HCT116 (cell line): ENCODE measurements at places on chromosomes 6 and 20.

DNA sequence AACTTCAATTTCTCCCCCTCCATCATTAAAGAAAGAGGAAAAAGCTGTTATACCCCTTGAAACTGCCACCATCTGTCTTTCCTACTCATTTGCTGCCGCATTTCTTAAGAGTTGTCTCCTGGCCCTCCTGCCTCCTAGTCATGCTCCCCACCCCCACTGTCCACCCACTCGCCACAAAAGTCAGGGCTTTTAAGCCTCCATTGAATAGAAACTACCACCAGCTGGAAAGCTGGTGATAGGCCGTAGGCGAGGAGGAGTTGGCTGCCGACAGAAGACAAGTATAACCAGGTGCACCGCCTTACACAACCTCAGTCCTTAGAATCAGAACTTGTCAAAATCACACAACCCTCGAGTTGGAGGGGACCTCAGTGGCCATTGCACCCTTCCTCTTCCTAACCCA lies 67.6 kb downstream of the B3GAT2 start:
- no peak for DNase-seq

- DNase-seq, result no peak
Measured at GRCh38 chr6:105875974-105876640, 210.0 kb upstream of the PRDM1 start.

- no peak for DNase-seq
Measured at GRCh38 chr6:13923527-13924145, 1.1 kb upstream of the RNF182 start.

DNA sequence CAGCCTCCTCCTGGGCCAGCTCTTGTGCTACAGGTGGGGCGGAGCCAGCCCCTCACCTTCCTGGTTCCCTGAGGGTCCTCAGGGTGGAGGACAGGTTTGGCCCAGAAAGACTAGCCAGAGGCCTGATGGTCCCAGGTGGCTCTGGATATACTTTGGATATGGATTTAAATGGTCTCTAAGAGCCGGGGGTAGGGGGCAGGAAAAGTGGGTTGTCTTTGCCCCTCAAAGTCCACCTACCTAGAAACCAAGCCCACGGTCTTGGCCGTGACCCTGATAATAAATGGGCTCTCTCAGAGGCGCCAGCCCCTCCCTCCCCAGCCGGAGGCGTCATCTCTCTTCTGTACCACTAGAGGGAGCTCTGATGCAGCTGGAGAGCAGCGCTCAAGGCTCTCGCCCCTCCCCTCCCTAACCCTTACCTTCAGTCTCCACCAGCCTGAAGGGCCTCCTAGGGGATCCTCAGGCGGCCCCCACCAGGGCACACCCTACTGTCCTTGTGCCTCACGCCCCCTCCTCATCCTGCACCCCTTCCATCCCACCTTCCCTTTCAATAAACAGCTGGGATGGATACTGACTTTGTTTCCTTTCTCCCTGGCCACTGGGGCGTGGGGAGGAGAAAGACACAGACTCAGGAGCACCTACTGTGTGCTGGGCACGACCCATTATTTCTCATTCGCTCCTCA lies 7.5 kb downstream of the NRSN2 start:
- peak; percentile 59 for DNase-seq

DNA sequence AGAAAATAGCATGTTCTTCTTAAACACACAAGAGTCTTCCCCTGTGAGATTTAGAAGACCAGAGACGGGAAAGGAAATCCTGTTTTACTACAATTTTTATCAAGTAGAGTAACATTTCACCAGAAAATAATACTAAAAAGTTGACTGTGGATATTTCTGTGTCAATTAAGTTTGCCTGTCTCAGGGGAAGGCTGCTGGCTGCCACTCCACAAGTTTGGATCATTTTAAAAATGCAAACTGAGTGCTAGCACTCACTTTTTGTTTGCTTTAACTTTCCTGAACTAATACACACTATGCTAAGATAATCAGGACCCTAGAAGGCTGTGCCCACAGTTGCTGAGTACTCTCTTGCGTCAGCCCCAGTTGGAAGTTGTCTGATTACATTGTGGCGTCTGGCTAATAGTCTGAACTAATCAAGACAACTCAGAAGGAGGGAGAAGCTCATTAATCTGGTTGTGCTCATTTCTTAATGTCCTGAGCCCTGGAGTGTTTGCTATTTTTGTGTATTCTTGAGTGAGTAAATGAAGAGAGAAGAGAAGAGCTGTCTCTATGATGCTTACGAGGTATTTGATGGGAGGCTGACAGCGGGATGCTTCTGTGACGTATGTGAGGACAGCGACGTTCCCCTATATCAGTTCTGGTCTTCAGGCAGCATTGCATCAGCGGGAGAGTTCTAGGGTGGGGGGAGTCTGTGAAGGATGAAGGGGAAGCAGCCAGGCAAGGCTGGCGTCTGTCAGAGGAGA lies 664.2 kb downstream of the QKI start:
- no peak for DNase-seq

- no peak for DNase-seq
Measured at GRCh38 chr6:136439514-136440190, 110.6 kb downstream of the MAP7 start.

GRCh38 chr20:18223409-18223808 lies 64.9 kb upstream of the ZNF133 start:
- no peak for DNase-seq

DNA sequence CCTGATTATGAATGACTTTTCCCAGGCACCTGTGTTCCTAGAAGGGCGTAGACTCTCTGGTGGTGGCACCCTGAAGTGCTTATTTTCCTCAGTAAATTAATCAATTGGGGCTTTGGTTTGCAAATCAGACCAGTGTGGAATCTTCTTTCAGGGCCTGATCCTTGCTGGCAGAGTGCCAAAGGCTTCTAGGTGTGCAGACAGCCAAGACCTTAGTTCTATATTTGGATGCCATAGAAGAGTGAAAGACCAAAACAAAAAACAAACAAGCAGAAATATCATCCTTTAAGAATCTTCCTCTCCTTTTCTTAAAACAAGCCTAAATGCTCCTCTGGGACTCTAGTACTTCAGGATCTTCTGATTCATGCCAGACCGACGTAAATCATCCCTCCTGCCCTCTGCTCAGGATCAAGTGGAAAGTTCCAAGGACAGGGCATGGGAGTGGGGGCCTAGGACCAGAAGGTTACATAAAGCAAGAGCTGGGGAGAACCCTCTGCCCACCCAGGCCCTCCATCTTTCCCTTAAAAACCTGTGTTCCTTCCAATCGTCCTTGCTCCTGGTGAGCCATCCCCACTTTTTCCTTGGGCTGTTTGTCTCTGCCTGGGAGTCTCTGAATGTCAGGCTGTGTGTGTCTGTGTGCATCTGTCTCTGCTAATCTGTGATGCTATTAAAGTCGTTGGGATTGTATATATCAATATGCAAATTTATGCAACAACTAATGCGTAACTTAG lies 70.5 kb upstream of the MYLIP start:
- DNase-seq, result no peak

- no peak for DNase-seq
Measured at GRCh38 chr20:3430376-3431069, 23.1 kb upstream of the DNAAF9 start.

DNA sequence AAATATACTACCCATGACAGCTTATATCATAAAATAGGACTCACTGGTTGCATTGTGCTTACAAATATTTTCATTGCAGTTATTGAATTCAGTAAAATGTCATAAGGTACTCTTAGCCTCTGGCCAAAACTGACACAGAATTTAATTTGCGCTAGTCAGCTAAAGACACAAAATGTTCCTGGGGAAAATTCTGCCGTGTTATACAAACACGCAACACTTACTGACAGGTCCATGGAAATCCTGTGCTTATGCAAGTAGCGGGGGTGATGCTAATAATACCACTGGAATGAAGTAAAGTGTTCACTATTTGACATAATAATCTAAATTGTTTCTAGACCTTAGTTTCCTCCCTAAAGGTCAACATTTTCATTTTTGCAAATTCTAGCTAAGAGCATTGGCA lies 354.4 kb upstream of the RSPO3 start:
- no peak for DNase-seq

- no peak for DNase-seq
Measured at GRCh38 chr6:160765412-160765811, 63.4 kb downstream of the PLG start.

DNA sequence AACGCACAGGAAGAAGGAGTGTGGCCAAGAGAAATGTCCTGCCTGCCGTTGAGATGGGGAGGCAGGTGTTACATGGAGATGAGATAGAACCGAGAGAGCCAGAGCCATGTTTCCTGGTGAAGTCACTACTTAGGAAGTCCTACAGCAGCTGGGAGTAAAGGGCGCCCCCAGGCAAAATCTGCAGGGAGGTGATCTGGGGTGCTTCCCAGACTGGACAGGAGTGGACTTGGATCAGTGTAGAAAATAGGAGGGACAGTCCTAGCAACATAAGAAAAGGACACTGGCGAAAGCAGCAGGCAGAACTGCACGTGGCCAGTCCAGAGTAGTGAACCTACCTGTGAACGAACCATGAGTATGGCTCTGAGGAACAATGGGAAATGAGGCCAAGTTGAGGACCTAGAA lies 85.3 kb downstream of the CD164 start:
- no peak for DNase-seq

- no peak for DNase-seq
Measured at GRCh38 chr6:133131621-133132465, 109.3 kb upstream of the EYA4 start.

DNA sequence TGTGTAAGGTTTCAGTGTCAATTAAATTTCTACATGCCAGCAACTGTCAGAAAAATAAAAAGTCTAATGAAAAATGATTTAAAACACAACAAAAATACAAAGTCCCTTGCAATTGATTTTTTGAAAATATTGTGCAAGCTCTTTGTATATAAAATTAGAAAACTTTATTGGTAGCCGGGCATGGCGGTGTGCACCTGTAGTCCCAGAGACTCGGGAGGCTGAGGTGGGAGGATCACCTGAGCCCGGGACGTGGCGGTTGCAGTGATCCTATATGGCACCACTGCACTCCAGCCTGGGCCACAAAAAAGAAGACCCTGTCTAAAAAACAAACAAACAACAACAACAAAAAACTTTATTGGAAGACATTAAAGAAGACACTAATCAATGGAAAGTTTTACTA lies 6.0 kb upstream of the OVOL2 start:
- no peak for DNase-seq

DNA sequence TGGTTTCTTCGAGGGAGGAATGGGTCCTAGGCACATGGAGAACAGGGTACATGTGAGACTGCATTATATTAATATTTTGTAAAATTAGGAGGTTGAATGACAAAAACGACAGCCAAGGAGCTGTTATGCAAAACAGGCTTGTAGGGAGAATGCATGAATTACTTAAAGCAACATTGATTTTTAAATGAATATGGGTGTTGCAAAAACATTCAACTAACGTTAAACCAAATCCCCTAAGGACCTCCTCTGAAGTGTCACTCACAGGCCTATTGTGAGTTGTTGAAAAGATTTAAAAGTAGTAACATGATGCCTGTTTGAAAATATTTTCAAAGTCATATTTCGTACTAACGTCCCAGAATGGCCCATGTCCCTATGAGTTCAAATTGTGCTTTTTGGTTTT lies 21.9 kb downstream of the FBXL4 start:
- DNase-seq, result no peak

DNA sequence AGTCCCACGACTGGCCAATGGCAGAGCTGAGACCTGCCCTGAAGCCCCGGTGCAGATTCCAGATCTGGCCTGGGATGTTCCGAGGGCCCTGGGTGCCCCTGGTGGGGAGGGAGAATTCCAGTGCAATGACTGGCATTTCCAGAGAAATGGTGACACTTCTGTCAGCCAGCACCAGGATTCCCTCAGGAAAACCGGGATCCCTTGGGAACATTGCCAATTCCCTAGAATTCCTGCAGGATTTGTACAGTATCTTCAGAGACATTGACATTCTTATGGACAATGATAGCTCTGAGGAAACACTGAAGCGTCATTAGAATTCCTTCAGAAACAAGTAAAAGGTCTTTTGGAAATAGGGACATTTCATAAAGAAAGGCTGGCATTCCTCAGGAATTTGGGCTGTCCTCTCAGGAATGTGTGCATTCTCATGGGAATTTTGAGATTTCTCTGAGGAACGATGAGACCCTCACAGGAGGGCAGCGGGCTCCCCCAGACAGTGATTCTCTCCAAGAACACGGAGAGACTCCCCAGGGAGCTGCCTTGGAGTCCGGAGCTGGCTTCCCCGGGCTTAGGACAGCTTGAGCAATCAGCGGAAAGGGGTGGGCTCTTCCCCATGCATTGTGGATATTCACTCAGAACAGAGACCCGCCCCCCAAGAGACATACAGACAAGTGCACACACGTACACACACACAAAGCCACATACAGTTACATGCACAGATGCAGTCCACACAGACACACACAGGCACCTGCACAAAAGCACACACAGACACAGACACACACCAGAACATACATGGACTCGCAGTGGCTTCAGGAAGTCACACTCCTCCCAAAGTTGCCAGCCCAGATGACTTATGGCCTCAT lies 35.2 kb upstream of the BPIFA2 start:
- no peak for DNase-seq

- no peak for DNase-seq
Measured at GRCh38 chr6:108633436-108633835, 72.7 kb downstream of the FOXO3 start.

DNA sequence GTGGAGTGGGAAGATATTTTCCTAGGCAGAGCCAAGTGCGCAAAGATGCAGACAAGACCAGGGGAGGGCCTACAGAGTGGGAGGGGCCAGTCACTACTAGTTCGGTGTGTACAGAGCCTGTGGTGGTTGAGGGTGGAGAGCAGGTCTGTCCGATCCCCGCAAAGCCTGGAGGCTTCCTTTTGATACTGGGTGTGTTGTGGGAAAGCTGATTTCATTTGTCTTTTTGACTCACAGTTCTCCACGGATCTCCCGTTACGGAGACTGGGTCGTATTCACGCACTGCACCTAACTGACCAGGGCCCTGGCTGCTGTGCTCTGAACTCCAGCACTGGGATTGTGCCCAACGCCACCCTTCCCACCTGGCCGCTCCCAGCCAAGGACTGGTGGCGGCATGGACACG lies 1.4 kb upstream of the TIAM2 start:
- no peak for DNase-seq

- no peak for DNase-seq
Measured at GRCh38 chr6:111713236-111713635, 107.6 kb upstream of the TRAF3IP2 start.

DNA sequence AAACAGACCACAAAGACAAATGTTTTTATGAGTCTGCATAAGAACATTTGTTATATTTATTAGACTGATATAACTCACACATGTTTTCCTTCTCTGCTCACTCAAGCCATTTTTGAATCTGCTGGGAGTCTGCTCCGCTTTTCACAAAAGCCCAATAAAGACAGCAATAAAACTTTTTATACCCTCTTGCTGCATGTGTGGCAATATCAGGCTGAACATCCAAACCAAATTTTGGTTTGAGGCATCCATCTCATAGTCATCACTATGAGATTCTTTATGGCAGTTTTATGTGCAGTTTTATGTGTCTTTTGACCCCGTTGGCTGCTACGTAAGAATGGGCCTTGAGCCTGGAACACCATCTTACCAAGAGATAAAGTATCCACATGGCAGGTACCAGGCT lies 1276.8 kb upstream of the ADGRB3 start:
- no peak for DNase-seq
